GM23248 (cell line): ENCODE measurements at places on chromosomes 3 and 15. TPM values are rescaled to one million over a fixed set of nuclear protein-coding genes. Genes with fewer than 3 reads are reported as not detected.

Gene ZNF35
- total RNA-seq, result 7.3 and 21.8 TPM in 2 replicates

Gene XCR1
- total RNA-seq, result not detected in 2 replicates

Gene MUC13
- total RNA-seq, result 0.25 and 0.32 TPM in 2 replicates

Gene SPTBN5
- total RNA-seq, result 0.11 and 0.25 TPM in 2 replicates

Gene ZNF662
- total RNA-seq, result 1.4 and 1.5 TPM in 2 replicates

Gene RNU6-1
- total RNA-seq, result not detected in 2 replicates

Gene A4GNT
- not detected in 2 replicates for total RNA-seq

Gene PSMD6
- 78.2 and 79.5 TPM in 2 replicates for total RNA-seq

Gene CASR
- total RNA-seq, result not detected in 2 replicates

Gene CAPN3
- 5.7 and 8.6 TPM in 2 replicates for total RNA-seq

Gene OSTN
- total RNA-seq, result not detected in 2 replicates

Gene LTK
- not detected in 2 replicates for total RNA-seq

Gene HEG1
- total RNA-seq, result 116 and 137 TPM in 2 replicates

Gene EPB42
- total RNA-seq, result not detected in 2 replicates

Gene GOLGA6C
- total RNA-seq, result not detected in 2 replicates

Gene RBPMS2
- not detected in 2 replicates for total RNA-seq

Gene ONECUT1
- not detected in 2 replicates for total RNA-seq

Gene CPNE9
- total RNA-seq, result not detected in 2 replicates

Gene MCF2L2
- not detected in 2 replicates for total RNA-seq

Gene SLC22A13
- total RNA-seq, result 0.38 and 0.86 TPM in 2 replicates

Gene AHSG
- total RNA-seq, result not detected in 2 replicates

Gene CYP1A2
- not detected in 2 replicates for total RNA-seq

Gene MST1R
- 0.32 TPM in 1 of 2 replicates, not detected in the other for total RNA-seq

Gene ITGA11
- 352 and 408 TPM in 2 replicates for total RNA-seq

Gene CADM2
- total RNA-seq, result not detected in 2 replicates

Gene FBXL22
- total RNA-seq, result 0.32 TPM in 1 of 2 replicates, not detected in the other

Gene GRK7
- total RNA-seq, result not detected in 2 replicates

Gene GPR171
- total RNA-seq, result not detected in 2 replicates

Gene ANKUB1
- total RNA-seq, result not detected in 2 replicates

Gene CFAP100
- total RNA-seq, result not detected in 2 replicates

Gene ITIH1
- total RNA-seq, result not detected in 2 replicates

Gene MNS1
- total RNA-seq, result 1.4 and 2.9 TPM in 2 replicates

Gene GP5
- 0.11 TPM in 1 of 2 replicates, not detected in the other for total RNA-seq

Gene ADAMTS9
- 1.3 and 1.5 TPM in 2 replicates for total RNA-seq

Gene TMC3
- not detected in 2 replicates for total RNA-seq

Gene MAN2C1
- 110 and 141 TPM in 2 replicates for total RNA-seq

Gene HCLS1
- total RNA-seq, result 28.6 and 29.8 TPM in 2 replicates

Gene UROC1
- not detected in 2 replicates for total RNA-seq

Gene ZNF639
- total RNA-seq, result 68.0 and 76.9 TPM in 2 replicates

Gene ST8SIA2
- total RNA-seq, result not detected in 2 replicates

Gene PLSCR4
- total RNA-seq, result 51.2 and 63.4 TPM in 2 replicates
